ENCODE measurements at places on chromosomes 12 and 14.
A peak's percentile ranks its signal among the peaks of the same experiment; 100 is the strongest.

DNA sequence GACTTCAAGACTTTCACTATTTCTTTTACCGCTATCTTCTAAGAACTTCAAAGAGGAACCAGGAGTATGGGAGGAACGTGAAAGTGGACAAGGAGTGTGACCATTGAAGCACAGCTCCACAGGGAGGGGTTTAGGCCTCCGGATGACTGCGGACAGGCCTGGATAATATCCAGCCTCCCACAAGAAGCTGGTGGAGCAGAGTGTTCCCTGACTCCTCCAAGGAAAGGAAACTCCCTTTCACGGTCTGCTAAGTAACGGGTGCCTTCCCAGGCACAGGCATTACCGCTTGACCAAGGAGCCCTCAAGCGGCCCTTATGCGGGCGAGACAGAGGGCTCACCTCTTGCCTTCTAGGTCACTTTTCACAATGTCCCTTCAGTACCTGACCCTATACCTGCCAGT is 267.0 kb downstream of the RPL10L start:
- no peak for DNase-seq

- DNase-seq: no peak
These were observed 4.3 kb upstream of the NIN start for GRCh38 chr14:50835280-50835679.

- DNase-seq: no peak
These were observed 475.1 kb downstream of the TRHDE start for GRCh38 chr12:72747111-72747849.

DNA sequence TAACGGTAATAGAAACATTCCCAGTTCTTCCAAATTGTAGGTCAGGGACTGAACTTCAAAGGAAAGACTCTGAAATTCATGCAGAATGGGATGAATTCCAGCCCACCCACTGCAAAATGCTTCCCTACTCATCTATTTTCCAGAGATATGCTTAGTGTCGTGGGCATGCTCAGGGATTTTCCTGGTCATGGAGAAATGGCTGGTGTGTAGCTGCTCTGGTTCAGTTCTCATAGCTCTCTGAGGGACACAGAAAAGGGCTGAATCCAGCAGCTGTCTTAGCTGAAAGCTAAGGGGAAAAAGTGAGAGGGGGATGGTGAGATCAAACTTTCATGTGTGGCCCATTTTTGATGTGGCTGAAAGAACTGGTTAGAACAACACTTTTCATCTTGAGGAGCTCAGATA is 72.9 kb upstream of the KRAS start:
- DNase-seq: no peak

GRCh38 chr12:55658635-55659391 is 22.1 kb downstream of the OR10P1 start:
- no peak for DNase-seq

DNA sequence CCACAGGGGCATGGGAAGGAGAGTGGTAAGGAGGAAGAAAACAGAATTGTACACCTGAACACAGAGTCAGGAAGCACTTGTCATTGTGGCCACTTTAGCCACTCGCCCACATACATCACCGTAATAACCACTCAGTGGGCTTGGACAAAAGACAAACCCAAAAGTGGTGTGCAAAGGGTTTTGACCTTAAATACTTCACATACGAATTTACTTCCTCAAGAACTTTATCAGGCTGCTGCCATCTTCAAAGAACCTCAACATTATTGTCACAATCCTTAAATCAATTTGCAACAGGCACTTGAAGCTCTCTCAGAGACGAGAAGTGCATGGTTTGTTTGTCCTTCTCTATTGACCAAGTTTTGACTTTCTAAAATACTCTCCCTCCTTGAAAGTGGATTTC is 187.3 kb upstream of the EGLN3 start:
- DNase-seq: no peak

DNA sequence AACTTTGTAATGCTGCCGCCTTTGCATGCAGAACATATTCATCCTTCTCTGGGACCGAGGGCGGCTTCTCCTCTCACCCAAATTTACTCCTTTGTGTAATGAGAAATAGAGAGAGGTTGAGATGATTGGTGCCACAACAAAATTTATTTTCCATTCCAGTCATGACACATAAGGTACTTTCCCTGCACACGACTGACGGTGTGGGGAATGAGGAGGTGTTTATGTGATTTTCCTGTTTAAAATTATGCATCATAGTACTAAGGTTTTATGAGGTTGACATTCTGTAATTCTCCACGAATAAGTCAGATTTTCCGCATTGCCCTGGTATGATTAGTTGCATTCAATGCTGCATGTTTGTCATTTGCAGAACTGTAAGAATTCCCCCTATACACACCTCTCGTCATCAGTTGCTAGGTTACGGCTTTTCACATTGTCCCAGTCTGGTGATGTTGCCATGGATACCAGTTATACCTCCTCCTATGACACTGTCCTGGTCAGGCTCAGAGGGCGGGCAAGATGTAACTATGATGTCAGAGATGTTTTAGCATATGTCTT is 23.1 kb downstream of the BICDL1 start:
- DNase-seq: no peak

DNA sequence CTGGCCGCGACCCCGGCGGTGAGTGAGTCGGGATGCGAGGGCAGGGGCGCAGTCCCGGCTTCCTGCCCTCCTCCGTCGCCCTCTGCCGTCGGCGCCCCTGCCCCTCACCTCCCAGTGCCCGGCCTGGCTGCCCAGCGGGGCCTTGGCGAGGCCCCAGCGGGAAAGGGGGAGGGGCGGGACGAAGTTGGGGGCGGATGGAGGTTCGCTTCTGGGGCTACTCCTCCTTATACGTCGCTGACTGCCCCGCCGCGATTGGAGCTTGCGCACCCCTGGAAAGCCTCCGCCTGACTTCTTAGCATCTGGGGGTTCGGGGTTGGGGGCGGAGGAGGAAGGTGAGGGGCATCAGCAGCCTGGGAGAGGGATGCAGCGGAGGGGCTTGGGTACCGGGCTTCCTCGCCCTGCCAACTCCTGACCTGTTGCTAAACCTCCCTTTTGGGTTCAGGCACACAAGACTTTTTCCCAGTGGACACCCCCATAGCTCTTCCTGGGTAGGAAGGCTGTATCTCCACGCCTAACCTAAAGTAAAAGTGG is 406 bp downstream of the TMEM263 start:
- no peak for DNase-seq

GRCh38 chr12:120439646-120440247 is 1.8 kb downstream of the COX6A1 start:
- DNase-seq: no peak

- DNase-seq: no peak
These were observed 117.5 kb downstream of the VRK1 start for GRCh38 chr14:96914571-96915128.

- no peak for DNase-seq
These were observed 1159.7 kb downstream of the BCL11B start for GRCh38 chr14:98112194-98112780.

DNA sequence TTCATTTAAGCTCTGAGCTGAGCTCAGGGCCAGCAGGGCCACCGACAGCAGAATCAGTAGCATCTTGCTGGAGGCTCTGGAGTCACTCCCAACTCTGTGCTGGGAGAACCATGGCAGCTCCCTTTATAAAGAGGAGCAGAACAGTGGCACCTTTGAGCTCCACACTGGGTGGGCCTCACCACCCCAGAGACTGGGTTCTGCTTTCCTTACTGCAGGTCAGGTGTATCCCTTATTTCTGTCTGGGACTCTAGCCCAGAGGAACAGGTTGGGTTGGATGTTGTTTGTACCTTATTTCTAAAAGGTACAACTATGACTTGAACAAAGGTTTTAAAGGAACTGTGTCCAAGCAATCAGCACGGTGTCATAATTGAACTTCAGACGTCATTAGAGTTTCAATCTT is at the start of gene PRB3:
Gene PRB3 (minus strand): TSS at position 101 of the 400 bp plus-strand sequence. CDS start 38 bp downstream, at position 63.
- no peak for DNase-seq

GRCh38 chr12:62434494-62435302 is 31.9 kb upstream of the MON2 start:
- no peak for DNase-seq

- DNase-seq: no peak
These were observed 5.7 kb downstream of the SLC4A8 start for GRCh38 chr12:51430196-51430895.

DNA sequence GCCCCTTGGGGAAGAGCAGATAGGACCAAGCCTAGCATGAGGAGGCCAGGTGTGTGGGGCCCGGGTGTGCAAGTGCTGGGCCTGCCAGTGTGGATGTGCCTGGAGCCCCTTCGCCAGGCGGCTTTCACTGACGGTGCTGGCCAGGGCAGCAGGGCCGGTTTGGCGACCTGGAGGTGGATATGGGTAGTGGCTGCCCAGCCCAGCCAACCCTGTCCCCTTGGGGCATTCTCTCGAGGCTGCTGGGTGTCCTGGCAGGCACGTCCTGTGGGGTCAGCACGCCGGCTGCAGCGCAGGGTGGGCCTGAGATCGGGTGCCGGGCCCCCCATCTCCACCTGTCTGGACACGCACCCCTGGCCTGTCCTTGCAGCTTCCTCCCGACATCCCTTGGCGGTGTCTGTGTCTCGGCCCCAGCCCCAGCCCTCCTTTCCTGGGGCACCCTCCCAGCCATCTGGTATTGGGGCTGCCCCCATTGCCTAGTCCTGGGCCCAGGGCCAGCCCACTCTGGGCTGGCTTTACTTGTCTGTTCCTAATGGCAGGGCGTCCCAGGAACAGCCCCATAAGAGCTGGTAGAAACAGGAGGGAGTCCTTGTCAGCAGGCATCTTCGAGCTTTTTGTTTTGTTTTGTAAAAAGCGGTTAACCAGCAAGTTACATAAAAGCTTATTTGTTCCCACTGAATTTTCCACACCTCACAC is 7.2 kb upstream of the CRIP2 start:
- DNase-seq: no peak

DNA sequence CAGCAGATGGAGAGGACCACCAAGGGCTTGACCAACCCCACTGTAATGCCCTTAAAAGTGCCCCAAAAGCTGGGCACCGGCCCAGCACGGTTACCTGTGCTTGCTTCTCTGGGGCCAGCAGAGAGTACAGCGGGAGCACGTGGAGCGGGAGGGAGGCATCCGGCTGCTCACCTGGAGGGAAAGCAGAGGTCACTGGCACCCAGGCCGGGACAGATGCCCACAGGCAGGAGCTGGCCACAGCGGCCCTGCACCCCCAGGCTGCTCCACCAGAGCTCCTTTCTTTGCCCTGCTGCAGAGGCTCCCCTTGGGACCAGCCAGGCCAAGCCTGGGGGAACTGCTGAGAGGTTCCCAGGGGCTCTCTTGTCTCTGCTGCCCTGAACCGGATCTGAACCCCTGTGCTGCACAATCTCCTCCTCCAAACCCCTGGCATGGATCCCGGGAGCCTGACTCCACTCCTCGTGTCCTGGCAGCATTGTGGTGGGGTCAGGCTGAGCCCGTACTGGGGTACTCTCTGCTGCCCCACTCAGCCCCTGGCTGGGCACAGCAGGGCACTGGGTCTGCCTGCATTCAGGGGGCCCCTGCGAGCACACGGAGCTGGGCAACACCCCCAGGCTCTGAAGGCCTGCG is 24.0 kb downstream of the DHX37 start:
- no peak for DNase-seq

- DNase-seq: no peak
These were observed 10.3 kb upstream of the SLCO1B3 start for GRCh38 chr12:20800160-20800559.

GRCh38 chr14:79841433-79841832 is 369.9 kb downstream of the DIO2 start:
- no peak for DNase-seq

GRCh38 chr12:15662303-15662980 is 126.7 kb downstream of the EPS8 start:
- DNase-seq: peak; percentile 64

GRCh38 chr14:76090616-76091391 is 60.9 kb upstream of the GPATCH2L start:
- DNase-seq: no peak

DNA sequence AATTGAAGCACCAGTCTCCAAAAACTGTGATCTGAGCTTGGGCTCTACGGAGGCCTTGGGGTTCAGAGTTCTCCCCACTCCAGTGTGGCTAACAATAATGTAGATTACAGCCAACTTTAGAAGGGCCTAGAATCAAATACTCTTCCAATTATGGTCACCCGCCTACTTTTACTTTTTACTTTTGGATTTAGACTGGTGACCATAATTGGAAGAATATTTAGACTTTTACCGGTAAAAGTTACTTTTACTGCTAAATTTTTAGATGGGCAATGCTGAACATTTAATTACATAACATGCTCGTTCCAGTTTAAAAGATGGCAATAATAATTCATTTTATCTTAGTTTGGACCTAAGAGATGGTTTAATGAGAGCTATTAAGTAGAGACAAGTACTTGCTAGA is 39.2 kb downstream of the PPTC7 start:
- DNase-seq: no peak

GRCh38 chr14:91154851-91155625 is 41.2 kb downstream of the DGLUCY start:
- DNase-seq: no peak

DNA sequence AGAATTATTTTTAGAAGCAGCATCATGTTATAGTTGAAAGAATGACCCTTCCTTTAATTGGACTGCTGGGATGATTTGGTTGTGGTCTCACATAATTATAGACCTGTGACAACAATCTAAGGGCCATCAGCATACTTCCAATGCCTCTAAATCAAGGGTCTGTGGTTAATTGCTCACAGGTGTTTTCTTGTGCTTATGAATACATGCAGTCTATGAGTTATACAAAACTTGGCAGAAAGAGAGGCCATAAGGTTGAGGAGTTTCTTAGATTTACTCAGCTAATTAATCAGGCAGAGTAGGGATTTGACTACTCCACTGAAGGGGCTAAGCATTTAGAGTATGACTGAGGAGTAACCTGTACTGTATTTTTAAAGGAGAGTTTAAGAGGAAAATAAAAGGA is 37.0 kb upstream of the FRMD6 start:
- peak; percentile 59 for DNase-seq

All from AG09319 (cell line).